ENCODE measurements at places on chromosomes 5 and 9. TPM values are rescaled to one million over a fixed set of nuclear protein-coding genes. Genes with fewer than 3 reads are reported as not detected.

The BHMT2 gene
- total RNA-seq, result 5.3 TPM

The TAL2 gene
- total RNA-seq, result not detected

The BRIX1 gene
- 46.0 TPM for total RNA-seq

The GABRA1 gene
- total RNA-seq, result not detected

The HSD17B4 gene
- total RNA-seq, result 93.8 TPM

The PPIP5K2 gene
- total RNA-seq, result 120 TPM

The SLC25A2 gene
- 2.4 TPM for total RNA-seq

The HEMGN gene
- not detected for total RNA-seq
